H1 (cell line): ENCODE measurements at places on chromosomes 1 and 21. TPM values are rescaled to one million over a fixed set of nuclear protein-coding genes. Genes with fewer than 3 reads are reported as not detected.

DNA sequence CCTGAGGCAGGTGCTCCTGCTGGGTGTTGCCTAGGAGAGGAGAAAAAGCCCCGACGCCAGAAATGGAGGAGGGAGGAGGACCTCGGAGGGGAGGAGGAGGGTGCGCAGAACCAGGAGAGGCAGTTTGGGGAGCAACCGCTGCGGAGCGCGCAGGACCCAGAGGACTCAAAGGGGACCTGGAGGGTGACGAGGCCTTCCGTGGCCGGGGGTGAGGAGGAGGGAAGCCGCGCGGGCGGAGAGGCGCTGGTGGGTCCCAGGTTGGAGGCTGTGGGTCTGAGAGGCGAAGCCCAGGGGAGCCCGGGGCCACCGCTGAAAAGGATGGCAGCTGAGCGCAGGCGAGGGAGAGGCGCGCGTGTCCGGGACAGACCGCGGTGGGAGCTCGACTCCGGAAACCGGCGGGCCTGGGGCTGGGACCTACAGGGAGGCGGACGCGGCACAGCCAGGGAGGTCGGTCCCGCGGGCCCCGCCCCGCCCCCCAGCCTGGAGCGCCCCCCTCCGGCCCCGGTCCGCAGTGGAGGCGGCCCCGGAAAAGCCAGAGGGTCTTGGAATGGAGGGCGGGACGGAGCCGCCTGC is 15.1 kb downstream of the RNF223 start:
- DNase-seq, result no peak

DNA sequence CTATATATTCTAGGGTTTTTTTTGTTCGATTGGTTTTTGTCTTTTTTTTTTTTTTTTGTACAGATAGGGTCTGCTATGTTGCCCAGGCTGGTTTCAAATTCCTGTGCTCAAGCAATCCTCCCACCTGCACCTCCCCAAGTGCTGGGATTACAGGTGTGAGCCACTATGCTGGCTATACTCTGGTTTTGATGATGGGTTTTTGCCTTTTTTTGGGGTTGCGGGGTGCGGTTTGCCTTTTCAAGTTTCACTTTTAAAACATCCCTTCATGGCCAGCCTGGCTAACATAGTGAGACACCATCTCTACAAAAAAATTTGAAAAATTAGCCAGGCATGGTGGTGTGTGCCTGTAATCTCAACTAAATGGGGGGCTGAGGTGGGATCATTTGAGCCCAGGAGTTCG is 10.0 kb downstream of the KDM5B start:
- DNase-seq, result no peak

GRCh38 chr1:85087659-85088407 is 39.5 kb upstream of the MCOLN3 start:
- no peak for DNase-seq

GRCh38 chr1:24748191-24749121 is 3.2 kb downstream of the CLIC4 start:
- no peak for DNase-seq

DNA sequence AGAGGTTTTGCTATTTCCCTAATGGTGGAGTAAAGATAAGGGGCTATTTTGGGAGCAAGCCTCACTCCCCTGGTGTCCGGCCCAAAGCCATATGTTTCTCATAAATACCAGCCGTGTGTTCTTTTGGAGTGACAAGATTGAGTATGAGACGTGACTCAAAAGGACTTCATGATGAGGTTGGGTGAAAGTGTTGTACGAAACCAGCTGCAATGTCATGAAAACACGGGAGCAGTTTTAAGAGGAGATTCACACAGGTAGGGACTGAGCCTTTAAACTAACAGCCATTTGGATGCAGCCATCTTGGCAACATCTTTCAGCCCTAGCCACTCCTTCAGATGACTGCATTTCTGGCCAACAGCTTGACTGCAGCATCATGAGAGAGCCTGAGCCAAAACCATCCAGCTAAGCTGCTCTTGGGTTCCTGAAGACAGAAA is 532.3 kb upstream of the USP24 start:
- no peak for DNase-seq

The INSRR gene
- polyA plus RNA-seq, result 0.02 TPM in 2 replicates

The OXCT2 gene
- polyA plus RNA-seq, result 2.6 and 3.4 TPM in 2 replicates

The SH2D2A gene
- polyA plus RNA-seq, result 7.9 and 13.7 TPM in 2 replicates

- DNase-seq, result no peak
Observed at GRCh38 chr1:181324797-181325616, 158.3 kb upstream of the CACNA1E start.

GRCh38 chr1:160115545-160116282 is at the start of gene ATP1A2:
Gene ATP1A2 (plus strand): TSS chr1:160115759. CDS start chr1:160115862, 103 bp downstream.
- no peak for DNase-seq

DNA sequence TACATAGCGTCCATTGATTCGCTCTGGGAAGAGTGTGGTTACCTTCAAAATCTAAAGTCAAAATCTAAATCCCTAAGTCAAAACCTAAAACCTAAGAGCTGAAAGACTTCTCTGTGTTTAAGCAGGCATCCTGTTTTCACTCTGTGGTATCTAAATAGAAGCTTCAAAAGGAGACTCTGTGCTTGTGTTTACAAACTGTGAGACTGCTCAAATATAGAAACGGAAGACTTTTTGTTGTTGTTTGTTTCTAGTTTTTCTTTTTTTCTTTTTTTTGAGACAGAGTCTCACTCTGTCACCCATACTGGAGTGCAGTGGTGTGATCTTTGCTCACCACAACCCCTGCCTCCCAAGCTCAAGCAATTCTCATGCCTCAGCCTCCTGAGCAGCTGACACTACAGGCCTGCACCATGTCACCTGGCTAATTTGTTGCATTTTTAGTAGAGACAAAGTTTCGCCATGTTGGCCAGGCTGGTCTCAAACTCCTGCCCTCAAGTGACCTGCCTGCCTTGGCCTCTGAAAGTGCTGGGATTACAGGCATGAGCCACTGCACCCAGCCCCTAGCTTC is 425.9 kb downstream of the SMYD3 start:
- DNase-seq, result no peak
